ENCODE measurements at places on chromosomes 12 and 14.

DNA sequence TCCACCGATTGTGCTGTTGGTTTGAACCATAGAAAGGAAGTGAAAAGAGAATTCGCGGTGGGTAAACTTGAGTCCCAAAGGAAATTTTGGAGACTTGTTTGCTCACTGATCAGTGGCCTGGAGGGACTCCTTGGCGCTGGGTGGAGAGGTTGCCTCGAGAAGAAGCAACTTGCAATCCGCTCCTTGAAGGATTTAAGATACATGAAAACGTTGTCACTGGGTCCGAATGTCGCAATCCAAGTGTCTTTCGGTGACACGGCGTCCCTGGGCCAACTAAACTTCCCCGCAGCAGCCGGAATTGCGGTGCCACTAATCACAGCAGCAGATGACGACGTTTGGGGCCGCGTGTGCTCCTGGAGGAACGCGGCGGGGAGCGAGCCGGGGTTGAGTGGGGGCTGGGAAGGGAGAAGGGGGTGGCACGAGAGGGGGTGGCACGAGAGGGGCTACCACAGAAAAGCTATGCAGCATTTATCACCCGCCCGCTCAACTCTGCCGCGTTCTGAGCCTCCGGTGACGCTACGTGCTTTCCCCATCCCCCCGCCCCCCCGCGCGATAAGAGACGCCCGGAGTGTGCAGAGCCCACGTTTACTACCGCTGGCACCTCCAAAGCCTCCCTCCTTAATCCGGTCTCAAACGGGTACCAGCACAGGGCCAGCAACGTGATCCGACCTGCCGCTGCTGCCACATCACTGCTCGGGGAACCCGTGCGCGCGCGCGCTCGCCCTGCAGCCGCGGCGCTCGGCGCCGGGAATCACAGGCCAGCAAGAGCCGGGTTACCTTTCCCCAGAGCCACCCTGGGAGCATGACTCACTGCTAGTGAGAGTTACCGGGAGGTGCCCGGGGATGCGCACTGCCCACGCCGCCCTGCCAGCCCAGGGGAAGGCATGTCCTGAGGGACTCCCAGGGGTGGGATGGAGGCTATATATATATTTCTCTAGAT lies 833 bp upstream of the BHLHE41 start:
- peak; percentile 70 for DNase-seq

DNA sequence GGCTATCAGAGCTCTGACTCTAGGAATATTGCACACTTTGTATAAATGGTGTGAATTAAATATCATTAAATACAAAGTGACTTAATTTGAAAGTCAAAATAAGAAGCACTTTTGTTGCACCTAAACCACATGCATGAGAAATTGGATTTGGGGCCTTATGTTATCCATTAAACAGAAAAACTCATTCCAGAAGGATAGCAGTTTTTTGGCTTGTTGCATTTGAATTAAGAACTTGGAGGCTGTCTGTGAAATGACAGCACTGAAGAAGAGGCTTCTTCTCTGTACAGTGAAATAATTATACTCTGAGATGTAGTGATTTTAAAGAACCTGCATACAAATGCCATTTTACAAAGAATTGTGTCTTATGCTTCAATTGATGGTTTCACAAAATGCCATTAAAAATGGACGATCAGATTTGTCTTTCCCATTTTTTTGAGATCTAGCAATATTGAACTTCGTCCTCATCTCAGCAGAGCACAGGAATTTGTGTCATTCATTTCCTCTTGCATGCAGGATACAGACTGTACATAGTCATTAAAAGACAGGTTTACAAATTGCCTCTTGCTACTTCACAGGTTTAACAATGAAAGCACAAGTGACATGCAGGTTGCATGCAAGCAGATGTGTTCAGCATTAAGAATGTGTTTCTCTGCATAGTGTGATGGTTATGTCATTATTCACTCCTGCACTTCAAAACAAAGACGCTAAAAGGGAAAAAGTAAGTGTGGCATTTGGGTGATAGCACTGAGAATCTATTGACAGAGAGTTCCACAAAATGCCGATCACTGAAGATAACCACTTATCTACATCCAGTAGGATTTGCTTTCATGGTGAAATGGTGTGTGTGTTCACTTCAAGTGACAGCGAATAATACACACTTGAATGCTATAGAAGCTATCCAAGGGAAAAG lies 35.9 kb upstream of the PYGL start:
- DNase-seq, result no peak

GRCh38 chr12:79658221-79658620 lies 32.5 kb downstream of the PAWR start:
- no peak for DNase-seq

DNA sequence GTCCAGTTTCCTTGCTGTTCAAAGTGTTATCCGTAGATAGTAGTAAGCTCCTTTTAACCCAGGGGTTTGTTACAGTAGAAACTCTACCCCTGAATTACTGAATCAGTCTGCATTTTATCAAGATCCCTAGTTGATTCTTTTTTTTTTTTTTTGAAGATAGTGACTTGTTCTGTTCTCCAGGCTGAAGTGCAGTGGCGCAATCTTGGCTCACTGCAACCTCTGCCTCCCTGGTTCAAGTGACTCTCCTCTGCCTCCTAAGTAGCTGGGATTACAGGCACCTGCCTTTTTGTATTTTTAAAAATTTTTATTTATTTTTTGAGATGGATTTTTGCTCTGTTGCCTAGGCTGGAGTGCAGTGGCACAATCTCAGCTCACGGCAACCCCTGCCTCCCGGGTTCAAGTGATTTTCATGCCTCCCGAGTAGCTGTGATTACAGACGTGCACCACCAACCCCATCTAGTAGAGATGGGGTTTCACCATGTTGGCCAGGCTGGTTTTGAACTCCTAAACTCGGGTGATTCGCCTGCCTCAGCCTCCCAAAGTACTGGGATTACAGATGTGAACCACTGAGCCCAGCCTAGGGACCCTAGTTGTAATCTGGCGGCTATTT lies 10.5 kb downstream of the LARP4 start:
- no peak for DNase-seq

- DNase-seq, result no peak
These were observed 562 bp upstream of the GLIPR1L2 start for GRCh38 chr12:75390156-75390898.

All from NCI-H2171 treated with DMSO at 0.1 percent for 48 hours (cell line).